Thoracic aorta endothelial cell (primary cell): ENCODE measurements at places on chromosomes 7 and 10. TPM values are rescaled to one million over a fixed set of nuclear protein-coding genes. Genes with fewer than 3 reads are reported as not detected.

SLC26A3 gene
- total RNA-seq, result not detected in 2 replicates

OR2A1 gene
- 0.22 TPM in 1 of 2 replicates, not detected in the other for total RNA-seq

UBE3C gene
- 147 and 149 TPM in 2 replicates for total RNA-seq

NUTM2A gene
- 0.14 and 0.53 TPM in 2 replicates for total RNA-seq

SPDYE8 gene
- not detected in 2 replicates for total RNA-seq

DNAJC9 gene
- 59.7 and 66.5 TPM in 2 replicates for total RNA-seq

SLIT1 gene
- total RNA-seq, result under 0.01 TPM in 1 of 2 replicates, not detected in the other

RNLS gene
- total RNA-seq, result 3.2 and 5.7 TPM in 2 replicates

LDB1 gene
- total RNA-seq, result 41.7 and 57.3 TPM in 2 replicates

GPR141 gene
- not detected in 2 replicates for total RNA-seq

GRM8 gene
- total RNA-seq, result not detected in 2 replicates

FRMPD2 gene
- total RNA-seq, result 0.07 TPM in 1 of 2 replicates, not detected in the other

PLAU gene
- total RNA-seq, result 18.1 and 26.0 TPM in 2 replicates

FAM170B gene
- not detected in 2 replicates for total RNA-seq

NXPH1 gene
- total RNA-seq, result not detected in 2 replicates

RPEL1 gene
- total RNA-seq, result 0.07 and 0.27 TPM in 2 replicates

CALD1 gene
- 246 and 266 TPM in 2 replicates for total RNA-seq

HTR5A gene
- total RNA-seq, result not detected in 2 replicates

PALD1 gene
- total RNA-seq, result 38.7 and 54.8 TPM in 2 replicates

MARCHF5 gene
- 31.4 and 41.6 TPM in 2 replicates for total RNA-seq

ENO4 gene
- total RNA-seq, result 0.07 and 0.13 TPM in 2 replicates

PON3 gene
- 0.93 and 1.9 TPM in 2 replicates for total RNA-seq

UPK3B gene
- total RNA-seq, result 0.13 TPM in 1 of 2 replicates, not detected in the other

C10orf67 gene
- total RNA-seq, result not detected in 2 replicates

CLRN3 gene
- total RNA-seq, result not detected in 2 replicates

MKI67 gene
- total RNA-seq, result 63.0 and 98.2 TPM in 2 replicates

HOXA6 gene
- 5.4 TPM in 1 of 2 replicates, not detected in the other for total RNA-seq

STEAP1 gene
- 62.9 and 70.6 TPM in 2 replicates for total RNA-seq

IFT22 gene
- total RNA-seq, result 21.2 and 21.5 TPM in 2 replicates

ANKRD61 gene
- 0.22 TPM in 1 of 2 replicates, not detected in the other for total RNA-seq

RASA4B gene
- total RNA-seq, result 1.7 and 2.8 TPM in 2 replicates

CHCHD2 gene
- total RNA-seq, result 252 and 318 TPM in 2 replicates

SLC18A3 gene
- not detected in 2 replicates for total RNA-seq

CALHM3 gene
- total RNA-seq, result not detected in 2 replicates

WEE2 gene
- not detected in 2 replicates for total RNA-seq

NAT16 gene
- not detected in 2 replicates for total RNA-seq

TMEM168 gene
- total RNA-seq, result 35.4 and 37.3 TPM in 2 replicates

AKR1E2 gene
- total RNA-seq, result 2.0 and 2.8 TPM in 2 replicates

CD36 gene
- under 0.01 and 0.53 TPM in 2 replicates for total RNA-seq

PILRA gene
- 0.22 and 0.40 TPM in 2 replicates for total RNA-seq

CFAP43 gene
- total RNA-seq, result 0.13 and 0.22 TPM in 2 replicates

ADRA2A gene
- total RNA-seq, result 0.40 and 1.4 TPM in 2 replicates

EN2 gene
- not detected in 2 replicates for total RNA-seq

OPN1SW gene
- total RNA-seq, result not detected in 2 replicates

FOXP2 gene
- total RNA-seq, result 0.40 TPM in 1 of 2 replicates, not detected in the other

BZW2 gene
- 122 and 137 TPM in 2 replicates for total RNA-seq

HHEX gene
- 78.8 and 89.9 TPM in 2 replicates for total RNA-seq
